ENCODE measurements at places on chromosomes 12 and 14.

- no peak for DNase-seq
Observed at GRCh38 chr12:108620236-108620879, 13.3 kb downstream of the SELPLG start.

DNA sequence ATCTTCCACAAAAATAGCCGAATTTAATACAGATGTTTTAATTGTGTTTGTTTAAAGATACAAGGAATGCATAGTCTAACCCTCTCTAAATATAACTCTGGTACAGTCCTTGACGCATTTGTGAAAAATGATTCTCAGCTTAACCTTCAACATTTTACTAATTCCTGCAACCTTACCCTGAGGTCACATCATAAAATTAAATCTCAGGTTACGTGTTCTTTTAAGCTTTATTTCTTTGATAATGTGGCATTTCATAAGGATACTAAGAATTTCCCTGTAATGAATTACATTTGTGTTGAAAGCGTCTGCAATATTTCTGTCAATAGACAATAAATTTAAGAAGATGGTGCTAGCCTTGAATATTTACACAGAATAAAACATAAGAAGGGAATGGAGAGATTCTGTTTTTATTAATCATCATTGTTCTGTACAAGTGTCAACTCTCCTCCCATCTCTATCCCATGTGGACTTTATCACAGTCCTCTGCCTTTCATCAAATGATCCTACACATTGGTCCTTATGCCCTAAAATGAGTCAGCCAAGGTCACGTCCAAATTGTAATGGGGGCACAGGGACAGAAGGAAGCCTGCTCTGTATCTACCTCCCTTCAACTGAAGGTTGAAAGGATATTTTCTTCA, 769.3 kb upstream of the FLRT2 start:
- DNase-seq, result no peak

DNA sequence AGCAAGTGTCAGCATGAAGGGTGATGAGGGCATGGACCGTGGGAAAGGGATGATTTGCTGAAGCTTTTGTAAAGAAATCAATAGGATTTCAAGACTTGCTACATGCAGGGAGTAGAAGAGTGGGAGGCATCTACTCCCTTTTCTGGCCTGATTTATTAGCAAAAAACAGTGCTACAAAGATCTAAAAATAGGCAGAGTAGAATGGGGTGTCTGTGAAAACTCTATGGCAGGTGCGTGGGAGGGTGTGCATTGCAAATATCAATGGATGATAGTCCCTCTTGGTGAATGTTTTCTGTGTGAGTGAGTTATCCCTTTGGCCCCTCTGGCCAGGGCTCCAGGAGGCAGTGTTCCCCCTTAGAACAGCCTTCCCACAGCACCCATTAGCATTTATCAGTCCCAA, 139.0 kb downstream of the SMOC1 start:
- no peak for DNase-seq

- DNase-seq, result no peak
Observed at GRCh38 chr12:64522316-64522715, 70.4 kb downstream of the TBK1 start.

DNA sequence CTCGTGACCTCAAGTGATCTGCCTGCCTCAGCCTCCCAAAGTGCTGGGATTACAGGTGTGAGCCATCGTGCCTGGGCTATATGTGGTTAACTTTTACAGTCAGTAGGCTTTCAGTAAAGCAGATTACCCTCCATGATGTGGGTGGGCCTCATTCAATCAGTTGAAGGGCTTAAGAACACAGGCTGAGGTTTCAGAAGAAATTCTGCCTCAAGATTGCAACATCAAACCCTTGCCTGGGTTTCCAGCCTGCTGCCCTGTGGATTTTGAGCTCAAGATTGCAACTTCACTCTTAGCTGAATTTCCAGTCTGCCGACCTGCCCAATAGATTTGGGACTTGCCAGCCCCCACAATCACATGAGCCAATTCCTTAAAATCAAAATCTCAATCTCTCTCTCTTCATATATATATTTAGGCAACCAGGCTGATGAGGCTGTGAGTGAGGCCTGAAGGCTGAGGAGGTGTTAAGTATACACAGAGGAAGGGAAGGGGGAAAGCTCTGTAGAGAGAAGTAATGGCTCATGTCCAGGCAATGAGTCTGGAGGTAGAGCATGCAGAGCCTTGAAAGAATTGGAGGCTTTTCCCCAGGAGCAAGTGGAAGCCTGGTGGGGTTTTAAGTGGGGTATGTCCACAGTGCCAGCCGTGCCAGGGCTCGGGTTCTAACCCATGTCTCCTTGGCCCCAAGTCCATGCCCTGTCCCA, 33.3 kb upstream of the ACTN1 start:
- DNase-seq, result no peak

Measured in T-helper 22 cell (primary cell).